ENCODE measurements at places on chromosomes 2 and 18.
A peak's percentile ranks its signal among the peaks of the same experiment; 100 is the strongest.

- no peak for DNase-seq
These were observed 172.1 kb downstream of the RNF144A start for GRCh38 chr2:7089284-7089683.

- no peak for DNase-seq
These were observed 8.8 kb downstream of the SNTG2 start for GRCh38 chr2:959457-959856.

- DNase-seq: no peak
These were observed 17.5 kb downstream of the TRAPPC12 start for GRCh38 chr2:3396920-3397559.

GRCh38 chr2:196335221-196335634 lies 163.8 kb upstream of the STK17B start:
- DNase-seq: no peak

DNA sequence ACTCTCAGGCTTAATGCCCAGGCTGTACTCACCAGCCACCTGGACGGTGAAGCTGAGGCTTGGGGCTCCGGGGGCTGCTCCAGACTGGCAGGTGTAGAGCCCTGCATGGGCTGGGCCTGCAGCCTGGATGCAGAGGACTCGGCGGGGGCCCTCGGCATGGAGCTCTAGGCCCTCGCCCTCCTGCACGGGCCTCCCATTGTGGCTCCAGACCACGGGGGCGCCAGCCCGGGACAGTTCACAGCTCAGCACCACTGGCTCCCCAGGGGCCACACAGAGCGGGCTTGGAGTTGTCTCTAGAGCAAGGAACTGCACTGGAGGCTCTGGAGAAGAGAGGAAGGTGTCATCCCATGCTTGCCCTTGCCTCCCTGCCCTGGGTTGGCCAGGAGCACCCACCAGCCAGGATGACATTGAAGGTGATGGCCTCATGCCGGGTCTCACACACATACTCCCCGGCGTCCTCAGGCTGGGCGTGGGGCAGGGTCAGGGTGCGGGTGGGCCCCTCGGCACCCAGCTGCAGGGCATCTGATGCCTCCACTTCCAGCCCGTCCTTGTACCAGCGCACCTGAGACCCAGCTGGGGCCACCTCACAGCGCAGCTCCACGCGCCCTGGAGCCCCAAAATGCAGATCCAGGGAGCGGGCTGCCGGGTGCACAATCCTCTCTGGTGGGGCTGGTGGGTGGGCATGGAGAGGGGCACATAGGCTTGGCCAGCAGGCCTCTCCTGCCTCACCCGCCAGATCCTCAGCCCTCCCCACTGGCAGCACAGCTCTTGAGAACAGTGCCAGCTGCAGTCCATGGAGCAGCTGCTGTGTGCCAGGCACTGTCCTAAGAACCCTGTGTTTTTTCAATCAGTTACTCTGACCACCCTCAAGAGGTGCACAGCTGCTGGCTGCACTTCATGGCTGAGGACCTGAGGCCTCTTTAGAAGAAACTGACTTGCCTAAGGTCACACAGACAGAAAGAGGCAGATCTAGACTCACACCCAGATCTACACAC lies 13.3 kb downstream of the OBSL1 start:
- DNase-seq: no peak

- no peak for DNase-seq
These were observed 53.3 kb downstream of the ZEB2 start for GRCh38 chr2:144466637-144467036.

- DNase-seq: no peak
These were observed 44.6 kb upstream of the THOC1 start for GRCh38 chr18:312415-312814.

GRCh38 chr2:230779126-230779525 lies 66.5 kb downstream of the CAB39 start:
- DNase-seq: peak; percentile 29

- DNase-seq: no peak
These were observed 11.8 kb downstream of the PLEKHM3 start for GRCh38 chr2:208013285-208014178.

DNA sequence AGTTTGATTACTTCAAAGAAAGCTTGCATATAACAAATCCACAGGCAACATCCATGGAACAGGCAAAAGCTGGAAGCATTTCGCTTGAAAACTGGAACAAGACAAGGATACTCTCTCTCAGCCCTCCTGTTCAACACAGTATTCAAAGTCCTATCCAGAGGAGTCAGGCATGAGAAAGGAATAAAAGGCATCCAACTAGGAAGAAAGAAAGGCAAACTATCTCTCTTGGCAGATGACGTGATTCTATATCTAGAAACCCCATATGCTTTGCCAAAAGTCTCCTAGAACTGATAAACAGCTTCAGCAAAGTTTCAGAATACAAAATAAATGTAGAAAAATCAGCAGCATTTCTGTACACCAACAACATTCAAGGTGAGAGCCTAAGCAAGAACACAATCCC lies 34.1 kb upstream of the MC4R start:
- no peak for DNase-seq

GRCh38 chr18:11976315-11977152 lies 4.8 kb upstream of the IMPA2 start:
- no peak for DNase-seq

GRCh38 chr18:59873641-59874040 lies 26.2 kb upstream of the PMAIP1 start:
- no peak for DNase-seq

- no peak for DNase-seq
These were observed 1.7 kb downstream of the FOSL2 start for GRCh38 chr2:28394331-28394877.

DNA sequence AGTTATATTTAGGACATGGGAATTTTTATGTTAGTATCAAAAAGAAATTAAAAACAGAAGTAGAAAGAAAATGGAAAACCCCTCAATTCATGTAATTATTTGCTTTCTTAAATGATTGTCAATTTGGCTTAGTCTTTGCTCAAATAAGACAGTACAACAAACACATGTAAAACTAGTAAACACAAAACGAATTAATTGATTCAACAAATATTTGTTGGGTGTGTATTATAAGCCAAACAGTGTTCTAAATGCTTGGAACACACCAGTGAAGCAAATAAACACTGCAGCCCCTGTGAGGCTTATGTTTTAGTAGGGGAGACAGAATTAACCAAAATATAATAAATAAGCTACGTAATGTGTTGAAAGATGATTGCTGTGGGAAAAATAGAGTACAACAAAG lies 234.5 kb upstream of the STON1 start:
- DNase-seq: no peak

- DNase-seq: no peak
These were observed 18.9 kb downstream of the KRTCAP3 start for GRCh38 chr2:27461118-27461517.

GRCh38 chr18:505483-506122 lies 5.1 kb upstream of the COLEC12 start:
- DNase-seq: no peak

DNA sequence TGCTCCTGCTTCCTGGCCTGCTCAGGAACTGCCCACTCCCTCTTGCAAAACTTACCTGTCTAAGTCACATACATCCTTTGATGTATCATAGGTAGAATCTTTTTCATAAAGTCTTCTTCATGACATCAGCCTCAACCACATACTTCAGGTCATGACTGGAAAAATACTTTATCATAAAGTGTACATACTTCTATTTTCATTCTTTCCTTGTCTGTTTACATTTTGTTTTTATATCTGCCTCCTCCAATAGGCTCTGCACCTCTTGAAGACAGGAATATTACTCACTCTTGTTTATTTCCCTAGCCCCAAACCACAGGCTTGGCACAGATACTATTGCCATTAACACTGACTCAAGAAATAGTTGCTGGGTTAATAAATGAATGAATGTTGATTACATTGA lies 43.6 kb upstream of the ZNF804A start:
- DNase-seq: no peak

DNA sequence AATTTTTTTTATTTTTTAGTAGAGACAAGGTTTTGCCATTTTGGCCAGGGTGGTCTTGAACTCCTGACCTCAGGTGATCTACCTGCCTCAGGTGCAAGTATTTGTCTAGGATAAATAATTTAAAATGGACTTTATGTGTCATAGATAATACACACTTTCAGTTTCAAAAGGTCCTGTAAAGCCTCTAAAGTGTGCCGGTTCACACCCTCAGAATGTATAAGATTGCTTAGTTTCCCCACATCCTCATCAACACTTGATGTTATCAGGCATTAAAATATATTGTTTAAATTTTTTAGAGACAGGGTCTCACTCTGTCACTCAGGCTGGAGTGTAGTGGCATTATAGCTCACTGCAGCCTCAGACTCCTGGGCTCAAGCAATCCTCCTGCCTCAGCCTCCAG lies 170.5 kb downstream of the ANKRD44 start:
- DNase-seq: no peak

DNA sequence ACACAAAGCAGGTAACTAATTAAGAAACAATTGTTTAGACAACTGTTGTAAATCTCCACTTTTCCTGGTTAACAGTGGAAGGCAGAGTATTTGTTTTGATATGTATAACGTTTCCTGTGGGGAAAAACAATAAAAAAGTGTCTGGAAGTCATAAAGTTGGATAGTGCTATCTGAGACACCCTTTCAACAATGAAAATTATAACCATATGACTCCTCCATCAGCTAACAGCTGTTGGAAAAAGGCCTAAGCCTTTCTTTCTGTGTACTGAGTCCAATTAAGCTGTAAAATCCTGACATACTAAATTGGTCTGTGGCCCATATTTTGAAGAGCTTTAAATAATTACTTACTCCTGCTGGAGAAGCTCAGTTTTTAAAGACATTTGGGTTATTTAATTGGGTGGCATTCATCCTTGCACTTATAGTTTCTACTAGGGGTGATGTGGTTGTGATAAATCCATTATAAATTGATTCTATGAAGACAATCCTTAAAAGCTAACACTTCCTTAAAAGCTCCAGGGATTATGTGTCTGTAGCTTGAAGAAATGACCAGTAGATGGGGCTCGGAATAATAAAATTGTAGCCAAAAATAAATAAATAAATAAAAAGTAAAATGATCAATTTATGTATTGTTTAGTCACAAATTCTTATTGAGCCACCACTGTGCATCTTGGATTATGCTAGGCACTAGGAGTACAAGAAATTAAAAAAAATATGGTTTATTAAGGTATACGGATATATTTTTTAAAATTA lies 698.1 kb upstream of the NXPH2 start:
- DNase-seq: no peak

DNA sequence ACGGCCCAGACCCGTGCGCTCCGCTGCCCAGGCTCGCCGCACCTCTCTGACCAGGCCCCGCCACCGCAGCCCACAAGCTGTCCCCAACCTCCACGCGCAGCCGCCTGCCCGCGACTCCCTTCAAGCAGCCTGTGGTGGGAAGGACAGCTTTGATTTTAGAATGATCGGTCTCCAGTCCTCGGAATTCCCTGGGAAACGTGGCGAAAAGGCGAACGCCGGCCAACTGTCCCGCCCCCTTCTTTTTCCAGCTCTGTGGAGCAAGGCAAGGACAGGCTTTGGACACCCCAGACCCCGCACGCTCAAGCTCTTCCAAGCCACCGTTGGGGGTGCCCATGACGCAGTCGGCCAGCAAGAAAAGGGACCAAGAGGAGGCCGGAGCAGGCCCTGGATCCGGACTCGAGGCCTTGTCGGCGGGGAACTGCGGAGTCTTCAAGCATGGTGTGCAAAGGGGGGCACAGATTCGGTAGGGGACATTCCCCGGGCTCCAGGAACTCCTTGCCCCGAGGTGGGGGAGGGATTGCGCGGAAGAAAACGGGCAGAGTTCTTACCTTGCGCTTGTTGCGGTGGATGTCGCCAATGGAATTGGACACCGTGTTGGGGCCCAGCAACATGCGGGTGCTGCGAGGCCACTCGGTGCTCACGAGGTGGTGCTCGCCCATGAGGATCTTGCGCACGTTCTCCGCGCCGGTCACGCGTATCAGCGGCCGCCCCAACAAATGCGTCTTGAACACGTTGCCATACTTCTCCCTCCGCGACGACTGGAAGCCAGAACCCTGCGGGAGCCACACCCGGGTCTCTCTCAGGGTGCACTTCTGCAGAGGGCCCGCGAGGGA lies 4.0 kb downstream of the CYP26B1 start:
- DNase-seq: peak; percentile 23

- no peak for DNase-seq
These were observed 506.6 kb downstream of the PLCL1 start for GRCh38 chr2:198311020-198311419.

- no peak for DNase-seq
These were observed 40.9 kb downstream of the SP3 start for GRCh38 chr2:173924285-173924684.

DNA sequence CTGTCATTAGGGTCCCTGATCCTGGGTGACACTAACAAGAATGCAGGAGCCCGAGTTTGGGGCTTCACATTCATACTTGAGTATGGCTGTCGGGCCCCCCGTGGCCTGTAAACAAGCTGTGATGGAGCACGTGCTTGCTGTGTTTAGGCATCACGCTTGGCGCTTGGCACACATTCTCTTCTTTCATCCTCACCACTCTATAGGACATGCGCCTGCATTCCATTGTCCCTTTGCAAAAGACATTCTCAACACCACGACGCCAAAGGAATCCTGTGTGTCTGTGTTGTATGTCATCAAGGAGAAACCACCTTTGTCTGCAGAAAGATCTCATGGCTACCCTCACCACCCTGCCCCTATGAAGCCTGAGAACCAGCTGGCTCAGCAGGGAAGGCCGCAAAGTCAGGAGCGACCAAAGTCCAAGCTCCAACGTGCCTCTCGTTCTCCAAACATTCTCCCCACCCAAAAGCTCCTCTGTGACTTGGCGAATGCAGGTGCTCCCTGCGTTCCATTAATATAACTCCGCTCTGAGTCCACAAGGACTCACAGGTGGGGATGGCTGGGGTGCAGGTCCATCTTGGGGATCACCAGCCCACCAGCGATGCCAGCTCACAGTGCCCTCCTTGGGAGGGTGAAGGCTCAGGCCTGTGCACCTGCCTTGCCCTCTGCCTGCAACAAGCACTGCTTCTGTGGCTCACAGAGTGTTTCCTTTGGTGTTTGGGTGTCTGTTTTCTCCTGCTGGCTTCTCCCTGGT lies 6.2 kb upstream of the PER2 start:
- no peak for DNase-seq

- peak; percentile 28 for DNase-seq
These were observed 94.6 kb downstream of the LDLRAD4 start for GRCh38 chr18:13313006-13313686.

DNA sequence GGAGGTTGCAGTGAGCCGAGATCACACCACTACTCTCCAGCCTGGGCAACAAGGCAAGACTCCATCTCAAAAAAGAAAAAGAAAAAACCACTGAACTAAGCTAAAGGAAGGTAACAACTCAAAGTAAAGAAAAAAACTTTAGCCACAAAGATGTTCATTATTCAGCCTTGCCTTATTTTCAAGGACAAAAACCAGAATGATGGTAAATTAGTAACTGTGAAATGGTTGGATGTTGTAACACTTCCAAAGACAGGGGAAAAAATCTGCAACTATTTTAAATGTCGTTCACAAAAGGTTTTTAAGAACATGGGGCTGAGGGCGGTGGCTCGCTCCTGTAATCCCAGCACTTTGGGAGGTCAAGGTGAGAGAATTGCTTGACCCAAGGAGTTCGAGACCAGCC lies 10.1 kb downstream of the ADAM17 start:
- no peak for DNase-seq

- no peak for DNase-seq
These were observed 163.2 kb downstream of the INSIG2 start for GRCh38 chr2:118251427-118251826.

DNA sequence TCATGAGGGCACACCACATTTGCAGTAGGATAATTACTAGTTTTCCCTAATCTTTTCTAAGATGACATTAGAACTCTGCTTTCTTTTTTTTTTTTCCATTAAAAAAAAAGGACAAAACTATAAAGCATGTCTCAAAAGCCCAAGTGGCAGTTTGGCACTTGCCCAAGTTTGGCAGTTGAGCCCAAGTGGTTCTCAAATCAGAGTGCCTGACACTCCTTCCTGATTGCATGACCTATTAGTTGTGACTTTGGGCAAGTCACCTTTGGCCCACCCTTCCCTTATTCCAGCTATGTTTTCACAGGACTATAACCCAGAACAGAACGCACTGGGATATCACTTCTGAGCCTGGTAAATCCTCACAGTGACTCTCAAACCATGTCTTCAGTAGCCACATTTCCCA lies 273.0 kb downstream of the CCDC85A start:
- no peak for DNase-seq
